Lung microvascular endothelial cell (primary cell): ENCODE measurements at places on chromosomes 5 and 9. TPM values are rescaled to one million over a fixed set of nuclear protein-coding genes. Genes with fewer than 3 reads are reported as not detected.

The TMEM174 gene
- not detected in 2 replicates for total RNA-seq

The MRPS30 gene
- 37.9 and 64.5 TPM in 2 replicates for total RNA-seq

The CAST gene
- 72.2 and 78.7 TPM in 2 replicates for total RNA-seq

The MLANA gene
- not detected in 2 replicates for total RNA-seq

The HMCN2 gene
- total RNA-seq: under 0.01 TPM in 1 of 2 replicates, not detected in the other

The ELOVL7 gene
- total RNA-seq: under 0.01 TPM in 2 replicates

The CLPTM1L gene
- 211 and 357 TPM in 2 replicates for total RNA-seq

The KIAA0825 gene
- total RNA-seq: 0.44 and 0.99 TPM in 2 replicates

The CSF1R gene
- not detected in 2 replicates for total RNA-seq

The SREK1IP1 gene
- 11.3 and 12.3 TPM in 2 replicates for total RNA-seq

The CCDC183 gene
- total RNA-seq: 0.22 and 1.4 TPM in 2 replicates

The LCN1 gene
- total RNA-seq: not detected in 2 replicates

The PCDHAC1 gene
- total RNA-seq: under 0.01 TPM in 2 replicates

The PIP5K1B gene
- under 0.01 TPM in 1 of 2 replicates, not detected in the other for total RNA-seq

The NUTM2F gene
- total RNA-seq: not detected in 2 replicates

The DDX4 gene
- total RNA-seq: not detected in 2 replicates

The CMBL gene
- total RNA-seq: 2.4 and 3.5 TPM in 2 replicates

The LCN12 gene
- not detected in 2 replicates for total RNA-seq

The CATSPER3 gene
- total RNA-seq: under 0.01 and 0.22 TPM in 2 replicates

The BARX1 gene
- not detected in 2 replicates for total RNA-seq

The UHRF2 gene
- 37.7 and 61.1 TPM in 2 replicates for total RNA-seq

The PPP1R26 gene
- total RNA-seq: 8.3 and 9.7 TPM in 2 replicates

The PRR16 gene
- total RNA-seq: under 0.01 TPM in 1 of 2 replicates, not detected in the other
